ENCODE measurements at places on chromosomes 5 and 9.

DNA sequence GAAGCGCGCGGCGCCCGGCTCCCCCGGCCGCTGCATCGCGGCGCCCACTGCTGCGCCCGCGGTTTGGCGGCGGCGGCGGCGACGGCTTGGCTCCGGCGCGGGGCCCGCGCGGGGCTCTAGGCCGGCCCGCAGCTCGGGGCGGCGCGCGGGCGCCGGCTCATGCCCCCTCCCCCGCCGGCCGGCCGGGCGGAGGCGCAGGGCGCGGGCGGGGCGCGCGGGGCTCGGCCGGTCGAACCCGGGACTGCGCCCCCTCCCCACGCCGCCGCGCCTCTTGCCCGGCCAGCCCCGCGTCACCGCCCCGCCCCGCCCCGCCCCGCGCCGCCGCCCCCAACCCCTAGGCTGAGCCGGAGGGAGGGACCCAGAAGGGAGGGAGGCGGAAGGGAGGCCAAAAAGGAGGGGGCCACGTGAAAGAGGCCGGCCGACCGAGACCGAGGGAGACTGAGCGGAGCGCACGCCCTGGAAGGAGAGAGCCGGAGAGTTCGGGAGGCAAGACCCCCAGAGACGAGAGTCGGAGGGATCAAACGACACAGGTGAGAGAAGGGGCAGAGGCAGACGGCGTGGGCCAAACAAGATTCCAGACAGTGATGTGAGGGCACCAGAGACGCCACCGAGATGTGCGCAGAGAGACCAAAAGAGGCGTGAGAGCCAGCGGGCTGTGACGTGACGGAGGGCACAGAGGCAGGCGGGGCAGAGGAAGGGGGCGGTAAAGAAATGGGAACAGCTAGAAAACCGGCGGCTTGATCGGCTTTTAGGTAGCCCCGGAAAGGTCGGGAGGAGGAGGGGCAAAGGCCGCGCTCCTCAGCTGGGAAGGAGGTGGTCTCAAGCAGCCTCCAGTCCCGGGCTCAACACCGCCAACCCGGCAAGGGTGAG is at the start of gene BARX1:
Gene BARX1 (minus strand): TSS at position 245 of the 870 bp plus-strand sequence. CDS start 209 bp downstream, at position 36.
- ATAC-seq = no peak

DNA sequence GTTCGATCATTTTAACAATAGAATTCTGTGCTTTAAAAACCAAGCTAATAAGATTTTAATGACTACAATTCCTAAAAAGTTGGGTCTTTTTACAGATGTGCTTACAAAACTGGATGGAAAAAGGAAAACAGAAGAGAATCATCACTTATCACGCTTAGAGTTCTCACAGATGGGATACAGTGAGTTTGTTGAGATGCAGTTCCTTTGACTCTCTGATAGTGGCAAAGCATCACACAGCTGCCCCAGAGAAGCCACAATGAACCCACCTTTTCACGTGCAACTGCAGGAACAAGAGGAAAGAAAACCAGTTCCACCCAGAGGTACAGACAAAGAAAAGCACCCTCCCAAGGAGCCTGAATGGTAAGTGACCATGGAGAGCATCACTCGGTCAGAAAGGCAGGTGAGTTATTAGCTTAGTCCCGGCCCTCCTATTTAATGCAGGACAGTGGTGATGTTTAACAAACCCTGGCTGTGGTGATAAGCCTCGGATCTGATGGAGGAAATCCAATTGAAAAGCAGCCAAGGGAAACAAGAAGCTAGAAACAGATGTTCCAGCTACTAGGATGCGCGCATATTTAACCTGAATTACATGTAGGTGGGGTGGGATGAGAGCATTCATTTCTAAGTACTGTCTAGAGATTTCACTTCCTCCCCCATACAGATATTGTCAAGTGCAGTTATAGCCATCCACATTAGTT is 167.7 kb downstream of the TARS1 start:
- ATAC-seq = no peak

GRCh38 chr5:62260513-62260912 is 45.5 kb upstream of the KIF2A start:
- no peak for ATAC-seq

DNA sequence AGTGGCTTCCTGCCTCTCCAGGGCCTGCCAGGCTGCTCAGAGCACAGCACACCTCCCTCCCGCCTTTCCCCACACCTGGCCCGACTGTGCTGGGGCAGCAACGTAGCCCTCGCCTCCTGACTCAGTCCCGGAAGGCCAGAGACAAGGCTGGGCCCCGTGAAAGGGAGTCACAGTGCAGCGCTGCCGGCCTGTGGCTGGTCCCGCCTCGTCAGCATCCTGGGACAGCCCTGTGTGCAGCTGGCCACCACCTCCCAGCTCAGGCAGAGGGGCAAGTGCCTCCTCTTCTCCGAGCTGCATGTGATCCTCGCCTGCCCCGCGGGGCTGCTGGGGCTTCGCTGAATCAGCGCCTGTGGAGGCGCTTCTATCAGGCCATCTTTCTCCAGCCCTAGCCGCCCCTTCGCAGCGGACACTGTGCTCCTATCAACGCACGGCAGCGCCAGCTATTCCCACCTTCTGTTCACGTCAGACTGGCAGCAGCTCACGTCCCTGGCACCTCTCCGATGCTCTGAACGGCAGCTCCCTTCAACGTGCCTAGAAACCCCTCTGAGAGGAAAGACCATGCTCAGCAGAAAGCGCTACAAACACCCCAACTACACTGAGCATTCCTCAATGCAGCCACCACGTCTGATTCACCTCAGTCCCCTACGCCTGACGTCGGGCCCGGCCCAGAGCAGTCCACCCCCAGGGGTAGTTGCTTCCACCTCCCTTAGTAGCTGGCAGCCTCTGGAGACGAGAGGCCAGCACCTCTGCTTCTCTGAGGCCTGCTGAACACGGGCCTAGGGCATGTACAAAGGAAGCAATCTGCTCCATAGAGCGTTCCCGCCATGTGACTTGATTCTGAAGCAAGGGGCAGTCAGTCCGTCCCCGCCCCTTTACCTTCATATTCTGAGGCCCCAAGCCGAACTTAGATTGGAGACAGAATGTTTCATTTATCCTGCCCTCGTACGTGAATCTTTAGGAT is 78.8 kb downstream of the GPR21 start:
- peak; percentile 73 for ATAC-seq

GRCh38 chr5:148205044-148205806 is 2.4 kb downstream of the SPINK6 start:
- ATAC-seq = peak; percentile 40

DNA sequence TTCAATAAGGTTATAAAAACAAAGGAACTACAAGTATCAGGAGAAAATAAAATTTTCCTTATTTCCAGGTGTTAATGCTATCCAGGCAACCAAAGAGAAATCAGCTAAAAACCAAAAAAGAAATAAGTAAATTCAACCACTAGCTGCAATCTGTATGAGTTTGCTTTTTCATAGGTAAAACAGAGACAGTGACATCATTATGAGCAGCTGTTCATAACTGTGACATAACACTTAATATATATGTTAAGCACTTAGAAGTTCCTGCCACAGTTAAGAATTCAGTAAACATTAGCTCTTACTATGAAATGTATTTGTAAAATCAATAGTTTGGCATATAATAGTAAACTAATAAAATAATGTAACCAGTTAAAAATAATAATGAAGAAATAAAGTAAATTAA is 20.9 kb downstream of the P4HA2 start:
- no peak for ATAC-seq

GRCh38 chr9:128457207-128457606 is 1.4 kb downstream of the ODF2 start:
- no peak for ATAC-seq
